K562 (cell line): ENCODE measurements at places on chromosomes 4 and X. TPM values are rescaled to one million over a fixed set of nuclear protein-coding genes. Genes with fewer than 3 reads are reported as not detected.

DNA sequence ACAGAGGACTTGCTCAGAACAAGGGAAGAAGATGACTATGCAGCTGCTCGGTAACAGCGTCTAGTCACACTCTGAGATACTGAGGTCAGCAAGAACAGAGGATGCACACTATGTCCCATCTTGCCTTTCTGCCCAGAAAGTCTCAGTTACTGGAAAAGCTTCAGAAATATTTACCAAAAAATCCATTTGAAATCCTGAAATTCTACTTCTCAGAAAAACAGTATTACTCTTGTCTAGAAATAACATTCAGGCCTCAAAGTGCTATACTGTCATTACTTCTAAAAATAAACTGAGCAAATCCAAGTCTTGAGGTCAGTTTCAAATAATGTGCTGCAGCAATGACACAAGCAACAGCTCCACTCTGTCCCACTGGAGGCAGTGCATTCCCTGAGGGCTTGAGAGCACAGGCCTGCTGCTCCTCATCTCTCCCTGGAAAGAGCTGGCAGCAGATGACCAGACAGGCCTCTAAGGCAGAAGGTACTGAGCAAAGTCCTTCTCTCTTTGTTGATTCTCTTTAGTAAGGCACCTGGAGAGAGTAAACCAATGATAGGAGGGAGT, 76.9 kb downstream of the CAMK2D start:
- no peaks in the 10 kb centered on the region for H3K4me1 ChIP-seq
- H3K36me3 ChIP-seq: no peaks in the 10 kb centered on the region
- no peak overlapping the region for H3K27ac ChIP-seq
- no peak for DNase-seq

- H3K36me3 ChIP-seq: no peaks in the 10 kb centered on the region
- no peak overlapping the region for H3K27ac ChIP-seq
- DNase-seq: peak; percentile 17
- no peak overlapping the region for H3K4me3 ChIP-seq
- H3K27me3 ChIP-seq: no peaks in the 10 kb centered on the region
Measured at GRCh38 chrX:1477801-1478458, 25.2 kb upstream of the ASMTL start.

DNA sequence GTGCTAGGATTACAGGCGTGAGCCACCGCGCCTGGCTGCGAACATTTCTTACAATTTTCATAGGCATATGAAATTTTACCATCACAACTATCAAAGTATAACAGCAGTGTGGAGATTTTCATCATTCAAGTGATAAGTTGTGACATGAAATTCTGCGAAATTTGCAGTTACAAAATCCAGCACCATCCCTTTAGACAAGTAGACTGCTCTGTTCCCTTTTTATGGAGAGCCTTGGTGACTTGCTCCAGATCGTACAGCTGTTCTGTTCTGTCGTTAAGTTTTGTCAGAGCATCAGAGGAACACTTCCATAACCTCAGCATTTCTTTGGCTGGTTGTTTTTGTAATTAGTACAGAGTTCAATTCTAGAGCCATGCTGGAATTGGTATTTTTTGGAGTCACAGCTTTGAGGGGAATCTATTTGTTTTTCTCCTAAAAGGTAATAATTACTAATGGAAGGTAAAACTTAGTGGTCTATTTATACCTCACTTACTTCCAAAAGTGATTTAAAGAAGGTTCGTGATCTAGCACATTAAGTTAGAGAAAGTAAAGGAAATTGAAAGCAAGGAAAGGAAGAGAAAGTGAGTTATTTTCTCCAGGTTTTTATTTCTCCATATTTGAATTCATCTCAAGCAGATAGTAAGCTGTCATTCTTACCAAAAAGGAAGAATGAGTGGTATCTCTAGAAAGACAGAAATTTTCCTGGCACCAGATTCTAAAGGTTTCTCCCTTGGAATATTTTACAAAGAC, 22.1 kb downstream of the ZRSR2 start:
- H3K4me1 ChIP-seq: no peaks in the 10 kb centered on the region
- H3K27ac ChIP-seq: no peak overlapping the region

- H3K27ac ChIP-seq: no peak overlapping the region
- H3K4me3 ChIP-seq: no peak overlapping the region
- no peaks in the 10 kb centered on the region for H3K36me3 ChIP-seq
- no peaks in the 10 kb centered on the region for H3K27me3 ChIP-seq
Measured at GRCh38 chrX:113929004-113929403, 654.9 kb upstream of the HTR2C start.

- H3K36me3 ChIP-seq: no peaks in the 10 kb centered on the region
- no peak for DNase-seq
- no peaks in the 10 kb centered on the region for H3K27me3 ChIP-seq
- no peak overlapping the region for H3K4me3 ChIP-seq
Measured at GRCh38 chr4:83894831-83895230, 358.9 kb downstream of the GPAT3 start.

DNA sequence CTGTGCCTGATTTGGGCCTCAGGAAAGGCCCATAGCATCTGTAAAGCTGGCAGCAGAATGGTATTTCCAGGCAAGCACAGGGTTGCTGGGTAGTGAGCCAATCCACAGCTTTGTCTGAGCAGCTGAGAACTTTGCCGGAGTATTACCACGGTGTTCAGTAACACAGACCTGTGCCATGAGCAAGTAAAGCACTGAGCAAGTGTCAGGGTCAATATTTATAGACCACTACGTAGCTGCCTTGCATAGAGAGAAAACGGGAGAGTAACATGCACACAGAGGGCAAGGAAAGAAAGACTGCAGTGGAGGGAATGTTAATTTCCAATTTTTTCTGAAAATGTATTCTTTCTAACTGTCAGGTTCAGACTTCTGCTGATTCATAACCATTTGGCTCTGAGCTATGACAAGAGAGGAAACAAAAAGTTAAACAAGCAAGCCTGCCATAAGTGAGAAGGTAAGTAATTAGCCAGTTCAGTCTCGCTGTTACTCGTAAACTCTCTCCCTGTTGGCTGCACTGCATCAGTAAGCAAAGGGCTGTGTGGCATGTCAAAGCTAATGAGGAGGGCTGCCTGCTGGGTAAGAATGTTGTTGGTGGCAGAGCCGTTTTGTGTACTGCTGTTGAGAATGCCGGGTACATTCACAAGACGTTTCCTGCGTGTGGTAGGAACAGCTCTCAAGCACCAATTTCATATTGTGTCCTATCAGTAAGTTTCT, 238.1 kb downstream of the BMPR1B start:
- no peak overlapping the region for H3K27ac ChIP-seq
- no peaks in the 10 kb centered on the region; the same call in 2 of the 3 replicates for H3K27me3 ChIP-seq
- no peaks in the 10 kb centered on the region for H3K4me1 ChIP-seq
- H3K4me3 ChIP-seq: no peak overlapping the region
- no peak for DNase-seq
- no peaks in the 10 kb centered on the region for H3K36me3 ChIP-seq

The DMD gene
- 11.7 and 11.8 TPM in 2 replicates for total RNA-seq

The NR3C2 gene
- 0.13 and 0.16 TPM in 2 replicates for total RNA-seq

The SPP1 gene
- total RNA-seq: 0.64 and 0.81 TPM in 2 replicates
